ENCODE measurements at places on chromosomes 3 and 15.
A peak's percentile ranks its signal among the peaks of the same experiment; 100 is the strongest.

DNA sequence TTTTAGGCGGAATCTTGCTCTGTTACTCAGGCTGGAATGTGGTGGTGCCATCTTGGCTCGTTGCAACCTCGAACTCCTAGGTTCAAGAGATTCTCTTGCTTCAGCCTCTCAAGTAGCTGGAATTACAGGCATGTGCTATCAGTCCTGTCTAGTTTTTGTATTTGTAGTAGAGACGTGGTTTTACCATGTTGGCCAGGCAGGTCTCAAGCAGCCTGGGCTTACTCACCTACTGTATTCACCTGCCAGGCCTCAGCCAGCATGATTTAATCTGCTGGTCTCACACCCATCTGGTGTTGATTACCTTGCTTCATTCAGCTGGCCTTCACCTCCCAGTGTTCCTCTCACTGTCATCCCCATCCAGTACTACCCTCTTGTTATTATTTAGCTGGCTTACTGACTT is 102.0 kb downstream of the IL12A start:
- no peak for DNase-seq

GRCh38 chr3:142664819-142665218 is 59.0 kb upstream of the TRPC1 start:
- DNase-seq, result no peak

DNA sequence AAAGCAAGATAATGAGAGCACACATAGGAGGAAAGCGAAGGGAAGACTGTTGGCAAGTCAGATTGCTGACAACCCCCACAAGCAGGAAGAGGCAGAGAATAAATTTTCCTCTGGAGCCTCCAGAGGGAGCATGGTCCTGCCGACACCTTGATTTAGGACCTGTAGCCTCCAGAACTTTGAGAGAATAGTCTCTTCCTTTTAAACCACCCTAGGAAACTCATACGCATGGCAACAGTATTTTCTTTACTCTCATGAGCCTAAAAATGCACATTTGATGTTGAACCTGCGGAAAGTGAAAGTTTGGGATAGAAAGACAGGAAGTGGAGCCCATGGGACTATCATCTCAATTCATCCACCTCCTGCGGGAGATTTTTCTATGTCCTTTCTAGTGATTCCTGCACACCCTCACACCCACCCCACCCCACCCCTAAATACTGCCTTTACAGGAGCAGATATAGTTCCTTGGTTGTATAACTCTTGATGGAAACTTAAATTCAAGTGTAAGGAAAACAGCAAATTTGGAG is 116.7 kb upstream of the LPP start:
- DNase-seq, result no peak

DNA sequence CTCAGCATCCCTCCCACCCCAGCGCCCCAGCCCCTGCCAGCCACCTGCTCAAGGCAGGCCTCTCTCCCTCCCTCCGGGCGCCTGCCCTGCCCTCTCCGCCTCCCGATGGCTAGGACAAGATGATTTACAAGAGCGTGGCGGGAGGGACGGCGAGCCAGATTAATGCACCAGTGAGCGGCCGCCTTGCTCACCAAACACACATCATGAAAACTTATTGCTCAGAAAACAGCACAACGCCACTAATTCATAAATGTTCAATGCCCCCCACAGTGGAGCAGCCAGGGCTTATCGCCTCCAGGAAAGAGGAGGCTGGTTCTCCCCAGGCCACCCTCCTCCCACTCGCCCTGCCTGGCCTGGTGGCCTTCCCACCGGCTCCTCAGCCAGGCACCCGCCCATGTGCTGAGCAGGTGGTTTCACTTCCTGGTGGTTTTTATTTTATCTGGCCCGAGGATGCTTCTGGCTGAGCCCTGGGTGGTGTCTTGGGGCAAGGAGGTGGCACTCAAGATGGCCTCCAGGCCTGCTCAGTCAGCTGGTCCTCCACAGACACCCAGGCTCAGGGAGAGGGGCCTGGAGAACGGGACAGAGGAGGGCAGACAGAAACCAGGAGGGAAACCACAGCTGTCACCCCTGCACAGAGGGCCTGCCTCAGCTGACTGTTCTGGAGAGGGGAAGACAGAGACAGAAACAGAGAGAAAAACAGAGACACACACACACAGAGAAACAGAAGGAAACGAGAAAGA is 284.9 kb downstream of the UACA start:
- DNase-seq, result no peak

GRCh38 chr3:111809186-111809585 is 49.9 kb upstream of the PHLDB2 start:
- no peak for DNase-seq

GRCh38 chr15:98612490-98613110 is 35.7 kb upstream of the IGF1R start:
- DNase-seq, result no peak

- DNase-seq, result no peak
These were observed 80.0 kb downstream of the MITF start for GRCh38 chr3:69819282-69819681.

DNA sequence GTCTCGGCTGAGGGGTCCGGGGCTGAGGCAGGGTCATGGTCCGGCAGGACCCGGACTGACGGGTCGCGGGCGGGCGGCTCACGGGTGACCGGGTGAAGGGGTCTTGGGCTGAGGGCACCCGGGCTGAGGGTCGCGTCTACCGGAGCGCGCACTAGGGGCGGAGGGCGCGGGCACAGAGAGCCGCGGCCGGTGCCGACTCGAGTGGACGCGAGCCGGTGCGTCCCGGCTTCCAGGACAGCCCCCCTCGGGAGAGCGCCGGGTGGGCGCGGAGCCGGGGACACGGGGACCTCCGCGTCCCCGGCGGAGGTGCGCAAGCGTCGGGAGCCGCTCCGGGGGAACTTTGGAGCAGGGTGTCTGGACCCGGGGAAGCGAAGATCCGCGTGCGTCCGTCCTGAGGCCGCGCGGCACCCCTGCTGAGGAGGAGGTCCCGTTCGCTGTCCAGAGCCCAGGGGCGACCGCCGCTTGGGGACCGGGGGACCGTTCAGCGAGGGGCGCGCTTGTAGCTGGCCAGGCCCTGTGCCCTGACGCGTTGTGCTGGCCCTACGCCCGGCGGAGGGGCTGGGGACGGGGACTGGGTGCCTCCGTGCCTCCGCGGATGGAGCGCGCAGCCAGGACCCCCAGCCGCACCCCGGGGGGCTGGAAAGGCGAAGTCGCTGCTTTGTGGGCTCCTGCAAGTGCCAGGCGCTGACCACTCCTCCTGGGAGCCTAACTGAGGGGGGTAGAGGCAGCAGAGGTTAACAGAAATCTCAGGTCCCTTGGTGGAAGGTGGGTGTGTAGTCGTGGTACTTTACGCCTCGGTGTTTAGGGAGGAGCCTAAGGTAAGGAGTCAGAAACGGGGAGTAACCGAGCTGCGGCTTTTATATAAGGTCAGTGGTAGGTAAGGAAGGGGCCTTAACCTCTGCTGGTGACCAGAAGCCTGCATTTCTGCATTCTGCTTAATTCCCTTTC is at the start of gene PPARG:
PPARG (plus strand) TSS at position 889 of the 948 bp plus-strand sequence. CDS start 90,642 bp downstream, outside the sequence.
- no peak for DNase-seq

DNA sequence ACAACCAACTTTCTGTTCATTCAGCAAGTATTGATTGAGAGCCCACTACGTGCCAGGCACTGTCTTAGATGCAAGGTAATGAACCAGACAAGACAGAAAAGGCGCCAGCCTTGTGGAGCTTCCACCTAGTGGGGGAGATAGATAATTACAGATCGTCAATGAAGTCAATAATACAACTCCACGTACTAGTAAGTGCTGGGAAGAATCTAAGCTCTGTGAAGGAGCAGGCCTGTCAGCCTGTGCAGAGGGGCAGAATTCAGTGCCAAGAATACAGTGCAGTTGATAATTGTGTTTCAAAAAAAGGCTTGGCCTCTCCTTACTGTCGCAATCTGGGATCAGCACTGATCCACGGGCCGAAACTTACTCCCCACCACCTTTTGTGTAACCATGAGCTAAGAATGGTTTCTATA is 186.3 kb downstream of the FEZF2 start:
- peak; percentile 1 for DNase-seq

DNA sequence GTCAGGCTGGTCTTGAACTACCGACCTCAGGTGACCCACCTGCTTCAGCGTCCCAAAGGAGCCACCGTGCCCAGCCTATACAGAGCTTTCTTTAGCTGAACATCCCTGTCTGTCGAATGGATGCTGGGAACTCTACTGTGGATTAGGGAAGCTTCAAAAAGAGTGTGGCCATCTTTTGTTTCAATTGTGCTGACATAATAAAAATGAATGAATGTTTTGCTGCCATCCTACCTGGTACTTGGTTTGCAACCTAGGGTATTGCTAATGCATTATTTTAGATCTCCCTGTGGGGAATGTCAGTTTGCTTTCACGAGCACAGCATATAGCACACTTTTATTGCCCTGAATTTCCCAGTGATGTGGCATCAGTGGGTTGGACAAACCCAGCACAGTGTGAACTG is 32.3 kb downstream of the CMTM6 start:
- DNase-seq, result no peak

GRCh38 chr3:23294770-23295387 is 91.8 kb downstream of the UBE2E2 start:
- DNase-seq, result no peak

DNA sequence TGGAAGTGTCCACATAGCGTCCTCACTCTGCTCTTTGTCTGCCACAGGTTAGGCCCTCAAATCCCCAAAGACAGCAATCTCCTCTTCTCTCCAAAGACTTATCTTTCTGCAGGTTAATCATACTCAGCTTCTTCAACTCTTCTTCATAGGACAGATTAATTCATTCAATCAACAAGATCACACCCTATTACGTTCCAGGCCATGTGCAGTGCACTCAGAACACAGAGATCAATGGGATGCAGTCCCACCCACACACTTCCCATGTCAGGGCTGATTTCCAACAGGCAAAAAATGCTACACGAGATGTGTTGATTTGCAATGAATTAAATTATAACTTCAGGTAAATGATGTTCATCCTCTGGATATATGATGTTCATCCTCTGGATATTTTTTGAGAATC is 33.5 kb upstream of the ZNF639 start:
- DNase-seq, result no peak

- no peak for DNase-seq
These were observed 450.8 kb downstream of the OCA2 start for GRCh38 chr15:27648359-27648758.

DNA sequence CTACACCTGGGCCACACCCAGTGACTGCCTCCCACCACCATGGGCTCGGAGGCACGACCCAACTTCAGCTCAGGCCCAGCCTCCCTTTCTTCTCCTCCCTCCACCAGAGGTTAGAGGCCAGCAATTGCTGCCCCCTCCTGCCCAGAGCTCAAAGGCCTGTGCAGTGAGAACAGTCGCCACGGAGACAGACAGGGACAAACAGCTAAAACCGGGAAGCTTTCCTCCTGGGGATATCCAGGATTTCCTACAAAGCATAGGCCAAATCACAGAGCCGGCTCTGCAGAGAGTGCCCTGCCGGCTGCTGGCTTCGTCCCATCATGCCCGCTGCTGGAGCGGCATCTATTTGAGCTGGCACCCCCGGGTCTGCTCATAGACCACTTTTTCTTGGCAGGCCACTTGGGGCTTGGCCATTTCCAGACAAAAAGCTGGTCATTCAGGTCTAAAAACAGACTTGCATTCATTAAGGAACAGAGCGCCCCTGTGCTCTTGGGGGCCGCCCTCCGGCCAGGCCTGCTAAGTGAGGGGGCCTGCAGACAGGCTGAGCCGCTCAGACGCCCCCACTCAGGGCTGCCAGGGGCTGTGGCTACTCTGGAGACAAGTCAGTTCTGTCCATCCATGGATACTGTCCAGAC is 17.5 kb downstream of the GRAMD2A start:
- DNase-seq, result no peak

DNA sequence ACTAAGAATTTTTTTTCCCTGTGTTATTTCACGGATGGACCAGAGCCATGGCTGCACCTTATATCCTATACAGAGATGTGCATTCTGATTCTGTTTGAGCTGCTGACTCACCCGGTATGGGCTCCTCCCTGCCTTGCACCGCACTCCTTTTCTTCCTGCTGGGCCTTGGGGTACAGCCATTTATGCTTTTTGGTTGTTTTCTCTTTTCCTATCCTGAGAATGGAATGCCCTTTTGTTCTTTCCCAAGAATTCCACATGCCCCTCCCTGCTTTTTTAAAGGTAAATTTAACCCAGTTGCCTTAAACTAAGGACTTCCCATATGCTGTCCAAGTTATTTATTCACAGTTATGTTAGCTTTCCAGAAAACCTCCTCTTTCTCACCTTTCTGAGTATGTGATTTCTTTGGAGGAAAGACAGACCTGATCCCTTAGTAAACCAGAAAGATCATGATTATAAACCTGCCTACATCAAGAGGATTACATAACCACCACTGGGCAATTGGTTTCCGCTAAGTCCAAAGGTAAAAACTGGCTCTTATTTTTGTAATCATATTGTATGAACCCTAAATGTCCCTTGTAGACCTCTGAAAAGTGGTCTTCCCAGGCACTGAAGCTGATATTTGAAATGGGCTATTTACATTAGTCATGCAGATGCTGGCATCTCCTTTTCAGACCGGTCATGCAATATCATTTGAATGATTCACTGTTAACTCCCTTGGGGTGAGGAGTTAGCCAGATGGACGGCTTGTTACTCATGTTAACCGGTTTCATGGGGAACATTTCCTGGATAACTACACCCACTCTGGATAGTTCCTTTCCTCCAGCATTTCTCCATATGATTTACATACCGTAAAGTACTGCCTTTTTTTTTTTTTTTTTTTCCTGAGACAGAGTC is 45.5 kb downstream of the TMOD3 start:
- DNase-seq, result no peak

- no peak for DNase-seq
These were observed 213.4 kb downstream of the ZBBX start for GRCh38 chr3:167166594-167167253.

DNA sequence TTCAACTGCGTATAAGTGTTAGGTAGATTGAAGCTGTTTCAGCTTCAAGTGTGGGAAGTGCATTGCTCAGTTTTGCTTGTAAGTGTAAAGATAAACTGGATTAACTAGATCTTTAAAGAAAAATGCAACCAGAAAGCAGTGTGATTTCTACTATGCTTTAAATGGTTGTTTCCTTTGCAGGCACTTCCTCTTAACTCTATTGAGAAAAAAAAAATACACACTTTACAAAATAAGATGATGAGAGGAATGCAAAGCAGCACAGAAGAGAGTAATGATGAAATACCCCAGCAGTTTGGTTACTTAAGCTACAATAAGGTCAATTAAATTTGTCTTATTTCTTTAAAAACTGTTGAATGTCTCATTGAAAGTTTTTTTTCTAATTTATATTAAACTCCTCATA is 40.8 kb downstream of the DPH6 start:
- DNase-seq, result no peak

DNA sequence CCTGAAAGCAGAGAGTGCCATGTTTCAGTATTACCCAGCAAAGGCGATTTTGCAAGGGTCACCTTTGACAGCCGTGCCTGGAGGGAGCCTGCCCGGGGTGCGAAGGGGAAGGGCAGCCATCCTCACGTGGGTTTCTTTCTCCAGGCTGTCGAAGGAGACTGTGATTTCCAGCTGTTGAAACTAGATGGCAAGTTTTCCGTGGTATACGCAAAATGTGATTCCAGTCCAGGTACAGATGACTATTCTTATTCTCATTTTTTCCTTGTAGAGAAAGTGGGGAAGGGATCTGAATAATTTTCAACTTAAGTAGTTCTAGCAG is 3.4 kb downstream of the AHSG start:
- DNase-seq, result no peak

- DNase-seq, result no peak
These were observed 695 bp downstream of the METTL6 start for GRCh38 chr3:15426579-15427118.

- no peak for DNase-seq
These were observed 154.7 kb upstream of the KCNMB2 start for GRCh38 chr3:178381555-178381954.
